LHCN-M2 (cell line): ENCODE measurements at places on chromosomes 5 and 9. TPM values are rescaled to one million over a fixed set of nuclear protein-coding genes. Genes with fewer than 3 reads are reported as not detected.
A peak's percentile ranks its signal among the peaks of the same experiment; 100 is the strongest.

SH3RF2 gene
- total RNA-seq, result 1.2 and 1.9 TPM in 2 replicates

PCDHGA8 gene
- 0.26 and 0.75 TPM in 2 replicates for total RNA-seq

KIF4B gene
- total RNA-seq, result 0.06 TPM in 2 replicates

FAM221B gene
- total RNA-seq, result not detected in 2 replicates

CDC20B gene
- not detected in 2 replicates for total RNA-seq

TAL2 gene
- not detected in 2 replicates for total RNA-seq

SLC35A4 gene
- total RNA-seq, result 51.0 and 56.2 TPM in 2 replicates

ZNF484 gene
- total RNA-seq, result 9.3 and 10.1 TPM in 2 replicates

CAVIN4 gene
- total RNA-seq, result 2.2 and 5.2 TPM in 2 replicates

ADAMTS19 gene
- total RNA-seq, result not detected in 2 replicates

PCDHAC2 gene
- 0.06 and 0.23 TPM in 2 replicates for total RNA-seq

DNA sequence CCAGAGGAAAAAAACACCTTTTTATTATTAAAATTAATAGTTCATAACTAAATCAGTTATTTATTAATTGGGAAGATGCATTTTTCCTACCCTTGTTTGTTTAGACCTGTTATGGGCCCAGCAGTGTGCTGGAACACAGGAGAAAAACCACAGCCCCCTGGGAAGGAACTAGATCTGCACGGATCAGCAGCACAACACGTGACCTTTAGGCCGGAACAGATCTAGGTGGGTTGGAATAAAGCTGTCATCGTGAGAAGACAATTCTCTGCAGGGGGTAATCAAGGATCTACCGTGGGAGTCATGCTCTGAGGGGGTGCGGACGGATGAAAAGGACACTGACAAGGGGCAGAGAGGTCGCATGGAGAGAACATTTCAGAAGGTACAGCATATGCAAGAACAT lies 95.8 kb upstream of the SPATA31C2 start:
- DNase-seq, result no peak

DNA sequence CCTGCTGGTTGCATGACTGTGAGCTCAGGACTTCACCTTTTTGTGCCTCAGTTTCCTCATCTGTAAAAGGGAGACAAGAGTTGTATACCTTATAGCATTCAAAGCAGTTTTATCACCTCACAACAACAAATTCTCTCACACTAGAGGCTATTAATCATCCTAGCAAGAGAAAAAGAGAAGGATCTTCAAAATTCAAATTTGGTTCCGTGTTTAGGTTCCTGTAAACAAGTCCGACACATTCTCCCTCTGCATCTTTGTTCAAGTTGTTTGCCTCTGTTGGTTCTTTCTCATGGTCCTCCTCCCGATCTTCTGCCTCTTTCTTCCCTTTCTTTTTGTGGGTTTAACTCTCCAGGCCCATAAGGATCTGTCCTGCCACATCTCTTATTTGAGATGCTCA lies 218.0 kb downstream of the PIK3R1 start:
- no peak for DNase-seq

GRCh38 chr9:137726764-137727163 lies 108.0 kb downstream of the EHMT1 start:
- DNase-seq, result no peak

DNA sequence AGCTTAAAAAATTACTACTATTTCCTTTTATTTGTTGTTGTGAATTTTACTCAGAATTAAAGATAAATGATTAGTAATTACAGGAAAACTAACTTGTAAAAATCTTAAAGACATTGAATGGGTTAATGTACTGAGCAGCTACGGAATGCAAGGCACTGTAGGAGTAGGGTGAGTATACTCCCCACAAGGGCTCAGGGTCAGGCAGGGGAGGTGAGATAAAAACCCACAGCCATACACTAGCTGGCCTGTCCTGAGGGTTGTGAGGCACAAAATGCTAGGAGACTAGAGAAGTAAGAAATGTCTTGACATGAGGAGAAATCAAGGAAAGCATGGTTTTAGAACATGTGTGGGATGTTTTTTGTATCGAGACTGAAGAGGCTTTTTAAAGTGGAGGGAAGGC lies 13.4 kb downstream of the ZBED3 start:
- DNase-seq, result no peak

DNA sequence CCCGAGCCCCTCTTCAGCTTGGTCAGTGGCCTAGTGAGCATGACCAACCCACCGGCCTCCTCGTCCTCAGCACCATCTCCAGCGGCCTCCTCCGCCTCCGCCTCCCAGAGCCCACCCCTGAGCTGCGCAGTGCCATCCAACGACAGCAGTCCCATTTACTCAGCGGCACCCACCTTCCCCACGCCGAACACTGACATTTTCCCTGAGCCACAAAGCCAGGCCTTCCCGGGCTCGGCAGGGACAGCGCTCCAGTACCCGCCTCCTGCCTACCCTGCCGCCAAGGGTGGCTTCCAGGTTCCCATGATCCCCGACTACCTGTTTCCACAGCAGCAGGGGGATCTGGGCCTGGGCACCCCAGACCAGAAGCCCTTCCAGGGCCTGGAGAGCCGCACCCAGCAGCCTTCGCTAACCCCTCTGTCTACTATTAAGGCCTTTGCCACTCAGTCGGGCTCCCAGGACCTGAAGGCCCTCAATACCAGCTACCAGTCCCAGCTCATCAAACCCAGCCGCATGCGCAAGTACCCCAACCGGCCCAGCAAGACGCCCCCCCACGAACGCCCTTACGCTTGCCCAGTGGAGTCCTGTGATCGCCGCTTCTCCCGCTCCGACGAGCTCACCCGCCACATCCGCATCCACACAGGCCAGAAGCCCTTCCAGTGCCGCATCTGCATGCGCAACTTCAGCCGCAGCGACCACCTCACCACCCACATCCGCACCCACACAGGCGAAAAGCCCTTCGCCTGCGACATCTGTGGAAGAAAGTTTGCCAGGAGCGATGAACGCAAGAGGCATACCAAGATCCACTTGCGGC lies 1.8 kb downstream of the EGR1 start:
- DNase-seq, result no peak

DNA sequence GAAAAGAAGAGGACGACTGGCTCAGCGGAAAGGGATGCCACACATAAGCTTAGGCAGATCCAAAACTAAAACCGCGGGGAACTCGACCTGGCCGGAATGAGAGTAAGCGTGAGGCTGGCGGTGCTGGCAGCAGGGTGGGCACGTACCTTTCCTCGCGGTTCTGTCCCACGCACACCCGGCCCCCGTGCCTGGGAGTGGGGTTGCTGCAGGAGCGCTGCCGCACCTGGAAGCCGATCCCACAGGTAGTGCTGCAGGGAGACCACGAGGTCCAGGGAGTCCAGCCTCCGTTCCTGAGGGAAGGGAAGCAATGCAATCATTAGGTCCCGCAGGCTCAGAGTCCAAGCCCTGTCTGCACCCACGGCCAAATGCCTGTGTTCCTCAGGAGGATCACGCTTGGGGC lies 427.0 kb downstream of the SEMA5A start:
- DNase-seq, result no peak

- DNase-seq, result no peak
Observed at GRCh38 chr9:93114169-93114983, 18.4 kb downstream of the CARD19 start.

DNA sequence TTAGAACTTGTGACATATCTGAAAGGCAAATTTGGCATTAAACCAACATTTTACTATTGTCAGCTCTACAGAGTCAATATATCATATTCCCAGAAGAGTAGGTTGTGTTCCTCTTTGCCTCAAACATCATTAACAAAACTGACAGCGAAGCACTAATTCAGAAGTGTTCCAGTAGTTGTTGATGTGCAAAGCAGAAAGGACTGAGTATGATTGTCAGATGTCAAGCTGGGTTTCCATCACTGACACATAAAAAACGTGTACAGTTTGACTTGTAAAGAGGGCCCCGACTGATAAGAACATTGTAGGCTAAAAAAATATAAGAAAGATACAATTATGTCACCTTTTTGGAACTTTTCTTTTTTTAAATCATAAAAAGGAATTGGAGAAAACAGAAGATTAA lies 101.5 kb upstream of the ZNF608 start:
- no peak for DNase-seq

- DNase-seq, result peak; percentile 29
Observed at GRCh38 chr9:38309324-38310195, 82.9 kb upstream of the ALDH1B1 start.

DNA sequence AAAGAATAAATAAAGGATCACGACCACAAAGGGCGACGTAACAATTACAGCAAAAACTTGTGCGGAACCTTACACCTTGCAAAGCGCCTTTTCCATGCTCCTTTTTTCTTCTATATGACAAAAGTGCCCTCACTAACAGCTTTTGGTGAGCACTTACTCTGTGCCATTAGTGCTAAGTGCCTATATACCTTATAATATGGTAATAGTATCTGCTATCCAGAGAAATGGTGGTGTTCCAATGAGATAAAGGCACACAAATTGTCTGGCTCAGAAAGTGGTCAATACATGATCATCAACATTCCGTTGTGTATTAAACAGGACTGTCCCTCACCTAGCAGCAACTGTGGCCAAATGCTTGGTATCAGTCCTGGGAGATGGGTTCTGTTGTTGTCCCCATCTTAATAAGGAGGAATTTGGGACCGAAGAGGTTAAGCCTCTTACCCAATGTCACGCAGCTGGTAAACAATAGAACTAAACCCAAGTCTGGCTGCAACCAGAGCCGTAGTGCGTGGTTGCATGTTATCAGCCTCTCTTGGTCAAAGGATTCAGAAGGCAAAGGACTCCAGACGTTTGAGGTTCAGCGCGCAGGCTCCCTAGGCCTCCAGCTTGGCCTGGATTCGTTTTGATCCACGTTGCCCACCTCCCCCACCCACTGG lies 564 bp upstream of the TOR2A start:
- no peak for DNase-seq

- no peak for DNase-seq
Observed at GRCh38 chr9:5773324-5773999, 59.5 kb downstream of the ERMP1 start.

DNA sequence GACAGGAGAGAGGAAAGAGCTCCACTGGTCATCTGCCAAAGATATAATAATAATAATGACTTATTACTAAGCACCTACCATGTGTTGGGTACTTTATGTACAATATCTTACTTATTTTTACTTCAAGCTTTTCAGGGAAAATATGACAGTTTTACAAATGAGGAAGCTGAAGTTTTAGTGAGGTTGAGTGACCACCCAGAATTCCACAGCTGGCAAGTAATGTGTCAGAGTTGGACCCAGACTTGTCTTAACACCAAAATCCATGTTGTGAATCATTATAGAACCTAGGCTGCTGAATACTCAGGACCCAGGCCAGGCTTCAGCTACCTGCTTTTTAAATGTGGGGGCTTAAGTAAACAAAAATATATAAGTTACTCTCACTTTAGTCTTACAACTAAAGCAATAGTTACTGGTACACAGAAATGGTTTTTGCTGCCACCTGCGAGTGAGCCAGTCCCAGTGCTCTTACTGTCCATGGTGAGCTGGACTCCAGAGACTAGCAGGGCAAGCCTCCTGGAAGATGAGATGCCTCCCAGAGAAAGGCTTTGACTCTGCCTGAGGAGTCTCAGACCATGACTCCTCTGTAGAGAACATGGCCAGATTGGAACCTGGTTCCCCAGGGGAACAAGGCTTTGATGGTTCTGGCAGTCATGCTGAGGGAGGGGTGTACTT lies 29.9 kb downstream of the RUSC2 start:
- DNase-seq, result peak; percentile 30

DNA sequence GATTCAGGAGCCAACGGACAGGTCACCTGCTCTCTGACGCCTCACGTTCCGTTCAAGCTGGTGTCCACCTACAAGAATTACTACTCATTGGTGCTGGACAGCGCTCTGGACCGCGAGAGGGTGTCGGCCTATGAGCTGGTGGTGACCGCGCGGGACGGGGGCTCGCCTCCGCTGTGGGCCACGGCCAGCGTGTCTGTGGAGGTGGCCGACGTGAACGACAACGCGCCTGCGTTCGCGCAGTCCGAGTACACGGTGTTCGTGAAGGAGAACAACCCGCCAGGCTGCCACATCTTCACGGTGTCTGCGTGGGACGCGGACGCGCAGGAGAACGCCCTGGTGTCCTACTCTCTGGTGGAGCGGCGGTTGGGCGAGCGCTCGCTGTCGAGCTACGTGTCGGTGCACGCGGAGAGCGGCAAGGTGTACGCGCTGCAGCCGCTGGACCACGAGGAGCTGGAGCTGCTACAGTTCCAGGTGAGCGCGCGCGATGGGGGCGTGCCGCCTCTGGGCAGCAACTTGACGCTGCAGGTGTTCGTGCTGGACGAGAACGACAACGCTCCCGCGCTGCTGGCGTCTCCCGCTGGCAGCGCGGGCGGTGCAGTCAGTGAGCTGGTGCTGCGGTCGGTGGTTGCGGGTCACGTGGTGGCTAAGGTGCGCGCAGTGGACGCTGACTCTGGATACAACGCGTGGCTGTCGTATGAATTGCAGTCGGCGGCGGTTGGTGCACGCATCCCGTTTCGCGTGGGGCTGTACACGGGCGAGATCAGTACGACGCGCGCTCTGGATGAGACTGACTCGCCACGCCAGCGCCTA lies 1.7 kb downstream of the PCDHA10 start:
- DNase-seq, result no peak

DNA sequence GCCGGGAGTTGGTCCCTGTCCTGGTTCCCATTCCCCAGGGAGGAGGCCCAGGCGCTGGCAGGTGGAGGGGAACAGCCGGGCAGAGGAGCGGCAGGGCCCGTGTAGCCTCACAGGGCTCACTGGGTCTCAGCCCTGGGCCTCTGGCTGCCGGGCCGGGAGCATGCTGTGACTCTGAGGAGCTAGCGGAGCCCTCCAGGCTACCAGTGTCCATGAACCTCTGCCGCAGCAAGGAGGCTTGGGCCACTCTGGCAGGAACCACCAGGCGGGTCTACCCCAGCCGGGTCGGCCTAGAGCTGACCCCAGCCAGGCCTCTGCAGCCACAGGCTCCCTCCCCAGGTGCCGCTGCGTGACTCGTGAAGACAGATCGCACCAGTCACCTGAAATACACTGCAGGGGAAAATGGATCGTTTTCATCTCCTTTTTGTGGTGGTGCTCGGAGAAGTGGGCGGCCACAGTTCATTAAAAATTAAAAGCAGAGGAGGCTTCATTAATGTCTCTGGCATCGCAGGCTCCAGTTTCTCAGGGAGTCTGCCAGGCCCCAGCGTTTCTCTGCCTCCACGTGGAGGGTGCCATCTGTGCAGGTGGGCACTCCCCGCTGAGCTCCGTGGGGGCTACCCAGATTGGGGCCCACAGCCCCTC lies 43.8 kb downstream of the KCNT1 start:
- no peak for DNase-seq

- peak; percentile 98 for DNase-seq
Observed at GRCh38 chr9:70902692-70903131, 218.7 kb downstream of the TRPM3 start.

- no peak for DNase-seq
Observed at GRCh38 chr5:91528831-91529230, 145.7 kb upstream of the ARRDC3 start.

- DNase-seq, result no peak
Observed at GRCh38 chr9:74589576-74589975, 92.4 kb downstream of the RORB start.

DNA sequence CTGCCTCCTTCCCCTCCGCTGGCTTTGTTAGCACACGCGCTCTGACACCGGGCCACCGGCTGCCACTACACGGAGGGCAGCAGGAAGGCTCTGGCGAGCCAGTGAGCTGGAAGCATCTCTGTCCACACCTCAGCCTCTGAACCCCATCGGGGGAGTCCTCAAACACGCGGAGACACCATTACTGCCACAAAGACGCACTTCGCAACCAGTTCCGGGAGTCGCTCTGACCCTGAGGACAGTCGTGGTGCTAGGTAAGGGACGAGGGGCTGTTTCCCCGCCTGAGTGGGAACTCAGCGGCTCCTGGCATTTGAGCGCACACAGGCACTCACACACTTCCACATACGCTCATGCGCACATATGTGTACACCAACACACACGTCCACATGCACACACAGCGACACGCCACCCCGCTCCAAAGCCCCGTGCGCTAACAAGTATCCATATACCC lies 160.0 kb downstream of the C9orf152 start:
- DNase-seq, result no peak

GRCh38 chr5:115767424-115767823 lies 49.0 kb downstream of the CDO1 start:
- no peak for DNase-seq
